Activated naive CD4-positive, alpha-beta T cell treated with anti-CD3 and anti-CD28 coated beads, Interleukin-2, amount 50 U/mL, for 72 hours (primary cell): ENCODE measurements at places on chromosomes 3 and 15. TPM values are rescaled to one million over a fixed set of nuclear protein-coding genes. Genes with fewer than 3 reads are reported as not detected.

- no peak for DNase-seq
These were observed 53.1 kb downstream of the HEG1 start for GRCh38 chr3:125002414-125003368.

DNA sequence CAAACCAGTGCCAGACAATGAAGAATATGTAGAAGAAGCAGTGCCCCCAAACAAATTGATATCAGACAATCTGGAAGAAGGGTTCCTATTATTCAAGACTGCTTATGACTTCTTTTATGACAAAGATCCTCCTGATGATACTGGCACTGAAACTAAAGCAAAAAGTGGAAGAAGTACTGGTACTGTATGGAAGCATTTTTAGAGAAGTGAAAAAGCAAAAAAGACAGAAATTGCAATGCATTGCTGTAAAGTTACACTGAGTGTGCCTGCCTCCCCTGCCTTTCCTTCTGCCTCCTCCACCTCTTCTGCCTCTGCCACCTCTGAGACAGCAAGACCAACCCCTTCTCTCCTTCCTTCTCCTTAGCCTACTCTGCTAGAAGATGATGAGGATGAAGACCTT, 167.6 kb downstream of the PLCL2 start:
- no peak for DNase-seq

GRCh38 chr3:140950863-140951262, 9.2 kb downstream of the SLC25A36 start:
- DNase-seq, result no peak

DNA sequence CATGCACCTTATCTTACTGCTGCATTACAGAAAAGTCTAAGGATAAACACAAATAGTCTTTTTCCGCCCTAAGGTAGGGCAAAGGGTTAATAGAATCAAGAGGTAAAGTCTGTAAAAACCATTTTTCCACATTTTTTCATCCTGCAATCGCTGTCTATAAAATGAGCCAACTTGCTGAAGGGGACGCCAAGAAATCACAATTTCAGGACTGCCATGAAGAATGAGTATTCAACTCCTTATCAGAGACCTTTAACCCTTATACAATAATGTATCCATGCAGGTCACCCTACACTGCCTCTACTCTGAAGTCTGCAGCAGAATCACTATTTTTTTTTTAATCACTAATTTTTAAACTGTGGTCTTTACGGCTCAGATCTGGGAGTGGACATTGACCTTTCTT, 1.1 kb upstream of the DNAJC13 start:
- DNase-seq, result no peak

DNA sequence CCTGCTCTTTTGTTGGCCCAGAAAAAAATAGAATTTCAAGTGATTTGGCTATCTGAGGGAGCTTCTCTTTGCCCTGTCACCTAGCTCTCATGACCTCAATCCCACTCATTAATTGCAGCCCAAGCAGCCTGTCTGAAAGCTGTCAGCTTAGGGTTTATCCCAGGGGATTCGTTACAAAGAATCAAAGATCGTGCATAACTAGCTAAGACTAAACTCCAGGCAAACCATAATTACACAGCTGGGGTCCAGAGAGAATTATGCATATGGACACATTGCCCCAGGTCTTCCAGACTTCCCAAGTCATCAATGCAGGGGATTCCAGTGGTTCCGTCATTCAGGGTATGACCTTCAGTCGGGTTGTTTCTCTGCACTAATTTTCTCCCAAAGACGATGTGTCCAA, 91.6 kb upstream of the CBLB start:
- DNase-seq, result no peak

Gene THAP10
- 0.19 TPM for total RNA-seq
